ENCODE measurements at places on chromosomes 12 and 14.
A peak's percentile ranks its signal among the peaks of the same experiment; 100 is the strongest.

DNA sequence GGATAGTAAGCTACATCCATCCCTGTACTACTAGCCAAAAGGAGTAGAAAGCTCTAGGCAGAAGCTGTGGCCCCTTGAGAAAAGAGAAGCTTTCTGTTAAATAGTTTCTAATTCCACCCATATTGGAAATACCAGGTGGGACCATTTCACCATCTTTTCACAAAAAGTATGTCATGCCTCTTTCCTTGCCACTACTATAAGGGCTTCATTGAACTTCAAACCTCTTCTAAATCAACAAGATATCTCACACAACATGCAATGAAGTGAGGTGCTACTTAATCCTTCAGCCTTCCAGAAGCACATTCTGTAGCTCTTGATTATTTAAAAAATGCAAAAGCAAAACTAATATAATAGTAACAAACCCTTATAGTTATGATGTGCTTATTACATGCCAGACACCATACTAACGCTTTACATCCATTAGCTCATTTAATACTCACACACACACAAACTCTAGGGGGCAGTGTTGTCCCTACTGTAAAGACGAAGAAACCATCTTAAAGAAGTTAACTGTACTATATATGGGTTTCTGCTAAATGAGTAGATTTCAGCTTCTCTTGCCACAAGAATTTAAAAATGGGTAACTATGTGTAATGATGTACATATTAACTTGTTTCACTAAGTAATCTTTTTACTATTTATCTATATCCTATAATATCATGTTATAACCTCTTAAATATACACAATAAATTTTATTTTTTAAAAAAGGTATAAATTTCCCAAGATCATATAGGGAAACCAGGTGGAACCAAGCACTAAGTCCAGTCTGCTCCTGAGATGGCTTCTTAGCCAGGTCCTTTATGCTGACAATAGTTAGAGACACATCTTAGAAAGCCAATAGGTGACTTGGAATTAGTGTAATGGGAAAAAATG lies 124.4 kb downstream of the RPS29 start:
- peak; percentile 10 for DNase-seq

- DNase-seq: peak; percentile 25
Observed at GRCh38 chr14:100383727-100384158, 60.6 kb downstream of the SLC25A47 start.

DNA sequence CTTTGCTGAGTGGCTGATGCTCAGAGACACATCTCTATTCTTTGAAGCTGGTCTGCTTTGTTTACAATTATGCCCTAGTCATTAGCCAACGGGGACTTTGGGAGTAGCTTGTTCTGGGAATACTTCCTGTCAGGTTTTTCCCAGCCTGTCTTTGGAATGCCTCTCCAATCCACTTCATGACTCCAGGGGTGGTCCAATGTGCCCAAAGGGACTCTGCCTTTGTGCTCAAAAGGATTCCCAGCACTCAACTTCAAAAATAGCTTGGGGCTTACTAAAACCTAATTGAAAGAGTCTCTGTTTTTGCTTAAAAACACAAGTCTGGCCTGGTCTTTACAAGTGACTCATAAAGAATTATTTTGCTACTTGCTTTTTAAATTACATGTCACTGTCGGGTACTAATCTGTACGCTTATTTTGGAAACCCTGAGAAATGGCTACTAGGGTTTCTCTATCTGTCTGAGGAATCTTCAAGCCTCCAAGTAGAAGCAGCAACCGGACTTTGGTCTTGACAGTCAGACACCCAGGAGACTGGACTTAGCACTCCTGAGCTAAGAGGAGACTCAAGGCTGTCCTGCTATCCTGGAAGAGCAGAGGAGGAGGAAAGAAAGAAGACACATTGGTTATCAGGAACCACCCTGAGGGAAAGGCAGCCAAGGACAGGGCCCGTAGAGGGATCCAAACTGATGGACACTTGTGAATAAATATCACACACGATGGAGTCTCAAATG lies 20.7 kb downstream of the PHLDA1 start:
- DNase-seq: no peak

- no peak for DNase-seq
Observed at GRCh38 chr12:127681151-127681754, 585.7 kb upstream of the TMEM132C start.

- DNase-seq: no peak
Observed at GRCh38 chr14:95315579-95315978, 4.1 kb downstream of the CLMN start.

GRCh38 chr14:64915797-64916196 lies 1.5 kb downstream of the CHURC1 start:
- DNase-seq: no peak

DNA sequence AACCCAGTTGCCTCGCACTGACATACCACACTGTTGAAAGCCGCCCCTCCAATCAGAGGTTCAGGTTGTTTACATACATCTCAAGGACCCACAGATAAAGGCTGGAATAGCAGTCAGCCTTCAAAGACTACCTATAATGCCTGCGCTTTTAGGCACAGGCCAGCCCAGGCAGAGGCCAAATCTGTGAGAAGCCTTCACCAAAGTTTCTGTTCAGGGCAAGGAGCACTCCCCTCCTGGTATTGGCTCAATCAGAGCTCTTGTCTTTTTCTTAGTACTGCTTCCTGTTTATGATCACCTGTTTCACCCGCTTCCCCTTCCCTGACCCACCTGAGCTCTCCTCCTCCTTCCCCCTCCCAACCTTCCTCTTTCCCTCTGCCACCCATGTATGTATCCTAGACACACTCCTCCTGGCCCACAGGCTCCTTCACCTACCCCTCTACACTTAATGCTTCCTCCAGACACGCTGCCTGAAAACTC lies 34.8 kb downstream of the DUSP16 start:
- no peak for DNase-seq

DNA sequence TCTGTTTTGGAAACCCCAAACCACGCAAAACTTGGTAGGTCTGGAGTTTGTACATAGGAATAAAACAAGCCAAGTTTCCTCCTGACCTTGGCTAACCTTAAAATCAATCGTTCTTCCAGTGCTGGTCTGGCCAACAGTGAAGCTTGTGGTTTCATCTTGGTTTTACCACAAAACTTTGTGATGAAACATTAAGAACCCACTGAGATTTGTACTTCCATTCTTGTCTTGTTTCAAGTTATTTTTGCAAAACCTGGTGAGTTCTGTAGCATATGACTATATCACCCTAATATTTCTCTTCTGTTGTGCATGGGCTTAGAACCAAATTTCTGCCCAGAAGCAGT lies 26.4 kb downstream of the SIX1 start:
- no peak for DNase-seq

DNA sequence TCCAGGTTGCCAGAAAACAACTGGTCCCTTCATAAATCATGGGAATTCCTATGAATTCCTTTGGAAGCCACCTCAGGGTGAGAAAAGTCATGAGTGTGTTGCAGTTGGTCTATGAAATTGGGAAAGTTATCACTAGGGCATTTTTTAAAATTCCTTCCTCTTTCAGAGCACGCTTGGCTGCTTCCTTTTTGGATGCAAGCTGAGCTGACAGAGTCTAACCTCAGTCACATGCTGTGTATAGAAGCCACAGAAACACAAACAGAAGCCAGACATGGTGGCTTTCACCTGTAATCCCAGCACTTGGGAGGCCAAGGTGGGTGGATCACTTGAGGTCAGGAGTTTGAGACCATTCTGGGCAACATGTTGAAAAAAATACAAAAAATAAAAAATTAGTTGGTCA lies 21.7 kb upstream of the HELB start:
- no peak for DNase-seq

DNA sequence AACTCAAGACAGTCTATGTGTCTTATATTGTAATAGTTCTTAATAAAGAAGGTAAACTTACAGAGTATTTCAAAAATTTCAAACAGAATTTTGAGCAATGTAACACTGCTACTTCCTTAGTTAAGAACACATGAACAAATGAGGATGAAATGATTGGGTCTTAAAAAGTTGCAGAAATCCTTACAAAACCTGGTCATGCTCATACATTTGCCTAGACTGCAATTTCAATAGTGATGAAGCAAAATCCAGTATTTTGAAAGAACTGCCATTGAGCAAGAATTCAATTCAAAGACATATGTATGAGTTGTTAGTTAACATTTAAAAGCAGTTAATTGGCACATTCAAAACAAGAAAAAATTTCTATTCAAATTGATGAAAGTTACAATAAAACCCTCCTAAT lies 17.8 kb upstream of the HIF1A start:
- no peak for DNase-seq

DNA sequence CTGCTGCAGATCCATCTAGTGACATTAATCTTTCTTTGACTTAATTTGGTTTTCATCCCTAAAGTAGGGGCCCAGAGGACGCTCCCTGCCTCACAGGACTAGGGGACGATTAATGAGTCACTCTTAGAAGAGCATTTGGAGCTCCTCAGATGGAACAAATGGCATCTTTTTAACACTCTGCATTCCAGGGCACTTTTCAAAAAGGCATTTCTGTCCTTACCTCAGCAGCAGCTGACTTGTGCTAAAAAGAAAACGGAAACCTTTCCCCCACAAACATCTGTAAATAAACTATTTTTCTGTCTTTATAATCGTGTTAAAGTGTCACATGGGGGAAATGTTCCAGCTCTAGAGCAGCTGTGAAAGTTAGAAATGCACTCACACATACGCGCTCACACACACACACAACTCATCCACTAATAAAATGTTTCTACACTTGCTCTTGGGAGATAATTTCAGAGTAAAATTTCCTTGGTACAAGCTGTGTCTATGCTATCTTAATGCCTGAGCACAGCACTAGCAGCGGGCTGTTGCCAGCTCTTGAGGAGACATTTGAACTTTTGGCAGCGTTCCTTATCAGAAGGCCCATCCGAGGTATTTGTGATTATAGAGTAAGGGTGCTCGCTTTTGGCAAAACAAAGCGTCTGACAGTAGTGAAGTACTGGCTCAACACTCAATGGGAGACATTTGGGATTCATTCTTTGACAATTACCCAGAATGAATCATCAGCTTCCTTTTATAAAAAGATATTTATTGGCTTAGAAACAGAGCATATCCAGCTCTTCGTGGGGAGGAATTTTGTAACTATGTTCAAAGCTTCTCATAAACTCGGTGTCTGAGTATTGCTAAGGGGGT lies 141.3 kb downstream of the PLXNC1 start:
- DNase-seq: no peak

- no peak for DNase-seq
Observed at GRCh38 chr12:29343022-29343799, 37.8 kb downstream of the ERGIC2 start.

DNA sequence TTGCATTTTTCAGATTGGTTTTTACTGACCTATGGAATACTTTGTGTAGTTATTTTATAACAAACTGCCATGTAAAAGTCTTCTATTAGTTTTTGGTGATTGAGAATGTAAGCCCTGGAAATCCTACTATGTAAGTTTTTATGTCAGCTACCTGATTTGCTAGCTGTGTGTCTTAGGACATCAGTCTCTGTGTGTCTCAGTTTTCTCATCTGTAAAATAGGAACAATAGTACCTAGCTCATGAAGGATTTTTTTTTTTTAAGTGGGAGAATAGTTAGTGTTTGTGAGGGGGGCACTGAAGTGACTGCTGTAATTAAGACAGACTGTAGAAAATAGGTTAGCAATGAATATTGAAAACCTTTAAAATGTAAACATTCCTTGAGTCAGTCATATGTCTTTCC lies 51.9 kb upstream of the KCNMB4 start:
- DNase-seq: no peak

DNA sequence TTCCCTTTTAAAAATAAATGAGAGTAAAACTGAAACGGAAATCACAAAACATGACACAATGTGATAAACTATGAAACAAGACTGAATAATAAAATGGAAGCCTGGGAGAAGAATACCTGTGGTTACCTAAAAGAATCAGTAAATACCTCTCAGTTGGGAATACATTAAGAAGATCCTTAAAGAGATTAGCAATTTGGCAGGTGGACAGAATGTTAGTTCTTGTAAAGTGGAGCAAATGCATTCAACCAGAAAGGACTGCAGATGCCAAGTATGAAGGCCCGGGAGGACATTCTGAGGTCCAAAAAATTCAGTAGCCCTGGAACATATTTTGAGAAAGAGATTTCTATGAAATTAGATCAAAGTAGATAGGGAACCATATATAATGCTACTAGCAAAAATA lies 861.3 kb upstream of the SEL1L start:
- DNase-seq: no peak

- no peak for DNase-seq
Observed at GRCh38 chr14:70780396-70781075, 28.8 kb downstream of the MAP3K9 start.

- DNase-seq: no peak
Observed at GRCh38 chr12:16716928-16717327, 111.0 kb upstream of the LMO3 start.

GRCh38 chr12:46517579-46517962 lies 145.0 kb upstream of the SLC38A2 start:
- no peak for DNase-seq

DNA sequence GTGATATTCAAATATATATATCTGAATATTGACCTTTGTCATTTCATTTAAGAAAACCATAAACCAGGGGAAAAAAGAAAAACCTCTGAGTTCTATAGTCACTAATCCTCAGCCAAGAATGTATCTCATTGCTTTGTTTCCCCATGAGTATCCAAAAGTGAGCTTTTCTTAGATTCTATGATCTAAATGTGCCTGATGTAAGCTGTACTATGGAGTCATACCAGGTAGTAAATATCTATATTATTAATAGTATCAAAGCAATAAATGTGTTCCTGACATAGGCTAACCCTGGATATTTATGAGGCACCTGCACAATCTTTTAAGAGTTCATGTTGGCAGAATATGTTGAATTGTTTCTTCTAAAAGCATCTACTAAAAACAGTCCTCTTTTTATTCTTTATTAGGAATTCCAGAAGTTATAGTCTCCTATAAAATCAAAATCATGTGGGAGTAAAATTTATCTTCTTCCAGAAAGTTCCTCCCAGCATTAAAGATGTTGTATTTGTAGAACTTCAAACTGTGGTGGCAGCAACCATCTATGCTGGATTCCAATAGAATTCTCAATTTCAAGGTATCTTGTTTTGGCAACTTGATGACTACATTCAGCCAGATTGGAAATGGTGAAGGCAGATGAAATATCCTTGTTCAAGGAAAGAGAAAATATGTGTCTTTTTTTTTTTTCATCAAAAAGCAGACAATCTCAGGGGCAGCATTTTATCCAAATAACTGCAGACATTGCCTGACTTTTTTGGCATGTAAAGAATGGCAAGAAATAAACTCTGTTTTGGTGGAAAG lies 139.7 kb upstream of the RASSF8 start:
- no peak for DNase-seq

DNA sequence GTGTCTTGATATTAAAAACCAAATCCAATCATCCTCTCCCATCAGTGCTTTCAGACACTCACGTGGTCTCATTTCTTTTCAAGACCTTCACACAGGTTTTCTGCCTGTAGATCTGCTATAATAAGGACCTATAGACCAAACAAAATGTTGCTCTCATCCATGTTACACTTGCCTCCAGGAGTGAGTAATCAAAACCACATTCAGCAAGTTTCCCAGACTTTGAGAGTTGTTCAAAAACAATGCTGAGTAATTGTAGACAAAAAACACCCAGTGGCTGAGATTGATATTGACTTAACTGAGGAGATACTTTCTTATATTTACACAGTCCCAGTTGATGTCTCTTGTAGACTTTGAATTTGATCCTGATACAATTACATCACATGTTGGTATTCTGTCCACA lies 383.1 kb downstream of the TMEM132D start:
- DNase-seq: no peak

All from NCI-H774 (cell line).